Stimulated activated CD4-positive, alpha-beta T cell treated with anti-CD3 and anti-CD28 coated beads, TNF-alpha, amount 100 ng/mL, for 48 hours (primary cell): ENCODE measurements at places on chromosomes 2 and 18.

DNA sequence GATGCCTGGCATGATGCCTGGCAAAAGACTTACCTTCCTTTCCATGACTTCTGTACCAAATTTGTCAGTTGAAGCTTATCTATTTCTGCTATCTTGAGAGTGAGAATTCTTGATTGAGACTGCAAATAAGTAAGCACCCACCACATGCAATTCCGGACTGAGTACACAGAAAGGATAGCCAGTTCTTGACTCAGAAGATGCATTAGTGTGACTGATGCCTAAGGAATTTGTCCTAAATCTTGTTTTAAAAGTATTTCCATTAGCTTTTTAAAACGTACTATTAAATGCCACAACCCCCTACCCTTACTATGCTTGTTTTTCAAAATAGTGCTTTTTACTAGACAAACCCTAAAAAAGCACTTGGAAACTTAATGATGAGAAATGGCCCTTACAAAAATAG, 545 bp downstream of the MPP4 start:
- no peak for DNase-seq

DNA sequence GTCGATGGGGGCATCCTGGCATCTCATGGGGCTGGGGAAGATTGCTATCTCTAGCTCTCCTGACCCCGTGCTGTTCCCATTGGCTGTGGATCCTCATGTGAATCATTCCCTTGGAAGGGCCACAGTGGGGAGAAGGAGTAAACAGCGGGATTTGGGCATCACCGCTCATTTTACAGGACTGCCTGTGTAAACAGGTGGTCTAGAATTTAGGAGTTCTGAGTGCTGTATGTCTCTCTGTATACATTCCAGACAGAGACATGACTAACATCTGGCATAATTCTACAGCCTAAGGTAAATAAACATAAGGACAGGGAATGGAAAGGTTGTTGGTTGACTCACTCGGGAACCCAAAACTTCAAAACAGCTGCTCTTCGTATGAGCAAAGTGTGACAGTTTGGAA, 92.7 kb downstream of the COPS8 start:
- no peak for DNase-seq

DNA sequence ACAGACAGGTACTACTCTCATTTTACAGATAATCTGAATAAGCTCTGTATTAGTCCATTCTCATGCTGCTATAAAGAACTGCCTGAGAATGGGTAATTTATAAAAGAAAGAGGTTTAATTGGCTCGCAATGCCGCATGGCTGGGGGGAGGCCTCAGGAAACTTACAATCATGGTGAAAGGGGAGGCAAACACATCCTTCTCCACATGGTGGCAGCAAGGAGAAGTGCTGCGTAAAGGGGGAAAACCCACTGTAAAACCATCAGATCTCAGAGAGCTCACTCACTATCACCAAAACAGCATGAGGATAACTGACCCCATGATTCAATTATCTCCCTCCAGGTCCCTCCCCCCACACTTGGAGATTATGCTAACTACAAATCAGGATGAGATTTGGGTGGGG, 254.4 kb downstream of the KCNE4 start:
- DNase-seq = no peak

DNA sequence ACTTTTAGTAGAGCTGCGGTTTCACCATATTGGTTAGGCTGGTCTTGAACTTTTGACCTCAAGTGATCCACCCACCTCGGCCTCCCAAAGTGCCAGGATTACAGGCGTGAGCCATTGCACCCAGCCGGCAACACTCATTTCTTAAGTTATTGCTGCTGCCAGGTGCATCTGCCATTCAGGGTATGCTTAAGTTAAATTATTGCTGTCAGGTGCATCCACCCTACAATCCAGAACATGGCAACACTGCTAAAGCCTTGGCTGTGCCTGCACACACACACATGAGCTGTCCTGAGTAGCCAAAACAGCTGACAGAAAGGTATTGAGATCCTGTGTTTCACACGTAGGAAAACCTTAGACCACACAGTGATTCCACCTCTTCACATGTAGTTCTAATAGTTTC, 148.2 kb downstream of the FAM161A start:
- no peak for DNase-seq

DNA sequence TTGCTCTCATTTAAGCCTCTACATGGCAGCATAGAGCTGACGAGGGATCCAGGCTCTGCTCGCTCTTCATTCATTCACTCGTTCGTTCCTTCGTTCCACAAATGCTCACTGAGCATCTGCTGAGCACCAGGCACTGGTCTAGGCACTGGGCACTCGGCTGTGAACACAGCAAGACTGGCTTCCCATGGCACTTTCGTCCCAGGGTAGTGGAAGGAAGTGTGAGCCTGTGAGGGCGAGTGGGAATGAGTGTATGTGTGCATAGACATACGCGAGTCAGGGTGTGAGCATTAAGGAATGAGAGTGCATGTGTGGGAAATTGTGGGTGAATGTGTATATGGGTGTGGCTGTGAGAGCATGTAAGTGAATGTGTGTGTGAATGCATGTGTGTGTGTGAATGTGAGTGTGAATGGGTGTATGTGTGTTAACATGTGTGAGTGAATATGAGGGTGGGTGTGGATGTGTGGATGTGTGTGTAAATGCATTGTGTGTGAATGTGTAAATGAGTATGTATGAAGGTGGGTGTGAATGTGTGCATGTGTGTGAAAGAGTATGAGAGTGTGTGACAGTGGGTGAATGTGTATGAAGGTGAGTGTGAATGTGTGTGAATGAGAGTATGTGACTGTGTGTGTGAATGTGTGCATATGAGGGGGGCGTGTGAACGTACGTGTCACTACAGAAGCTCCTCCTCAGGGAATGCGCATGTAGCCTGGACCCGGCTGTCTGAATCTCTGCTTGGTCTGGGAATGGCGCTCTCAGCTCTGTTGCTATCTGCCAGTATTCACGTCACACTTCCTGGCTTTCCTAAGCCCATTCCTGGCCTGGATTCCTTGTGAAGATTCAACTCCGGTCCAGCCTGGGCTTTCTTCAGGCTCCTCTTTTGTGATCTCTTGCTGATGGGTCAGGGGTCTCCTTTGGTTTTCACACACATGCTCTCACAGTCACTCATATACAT, 28.8 kb downstream of the SNORC start:
- no peak for DNase-seq

DNA sequence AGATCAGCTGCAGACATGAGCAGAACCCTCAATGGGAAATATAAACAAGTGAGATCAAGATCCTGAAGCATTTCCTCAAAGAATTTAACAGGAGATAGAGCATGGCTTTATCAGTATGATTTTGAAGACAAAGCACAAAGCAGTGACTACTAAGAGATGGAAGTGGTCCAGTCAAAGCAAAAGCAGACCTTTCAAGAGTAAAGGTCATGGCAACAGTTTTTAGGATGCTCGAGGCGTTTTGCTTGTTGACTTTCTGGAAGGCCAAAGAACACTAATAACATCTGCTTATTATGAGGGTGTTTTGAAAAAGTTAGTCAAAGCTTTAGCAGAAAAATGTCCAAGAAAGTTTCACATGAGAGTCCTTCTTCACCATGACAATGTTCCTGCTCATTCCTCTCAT, 128.5 kb downstream of the KCNE4 start:
- no peak for DNase-seq

- no peak for DNase-seq
Measured at GRCh38 chr2:85684806-85685205, 9.4 kb upstream of the GNLY start.

DNA sequence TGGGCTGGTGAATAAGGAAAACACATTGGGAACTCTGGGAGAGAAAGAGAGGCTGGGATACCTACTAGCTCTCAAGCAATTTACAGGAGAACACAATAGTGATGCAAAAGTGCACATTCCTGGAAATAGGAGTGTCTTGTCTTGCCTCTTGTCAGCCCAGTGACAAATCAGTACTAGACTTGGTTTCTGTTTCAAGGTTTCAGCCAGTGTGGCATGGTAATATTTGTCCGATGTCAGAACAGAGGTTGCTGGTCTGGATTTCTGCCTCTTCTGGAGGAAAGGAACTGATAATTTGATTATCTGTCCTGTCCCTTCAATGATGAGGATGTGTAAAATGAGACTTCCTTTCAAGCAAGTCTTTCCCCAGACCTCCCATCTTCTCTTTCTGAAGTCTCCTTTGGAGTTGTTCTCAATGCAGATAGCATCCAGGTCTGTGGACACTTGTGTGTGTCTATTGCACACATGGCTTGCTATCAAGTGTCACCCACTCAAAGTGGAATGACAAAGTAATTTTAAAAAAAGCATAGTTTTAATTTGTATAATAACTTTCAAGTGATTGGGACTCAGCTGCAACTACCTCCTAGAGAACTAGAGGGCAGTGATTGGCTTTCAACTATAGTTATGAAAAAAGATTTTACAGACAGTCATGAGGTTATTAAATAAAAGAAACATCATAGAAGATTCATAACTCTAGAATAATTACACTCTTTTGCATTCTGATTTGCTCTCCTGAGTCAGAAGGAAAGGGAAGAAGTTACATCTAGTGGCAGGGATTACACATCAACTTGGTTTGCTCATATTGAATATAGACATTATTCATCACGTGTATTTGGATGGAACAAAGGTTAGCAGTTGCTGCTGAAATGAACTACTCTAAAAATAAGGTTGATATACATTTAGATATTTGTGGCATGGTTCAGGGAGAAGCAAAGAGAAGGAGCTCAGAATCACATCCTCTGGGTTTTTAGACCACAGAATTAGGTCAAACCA, 4.5 kb downstream of the GPR39 start:
- no peak for DNase-seq

GRCh38 chr2:165113414-165113813, 90.4 kb downstream of the SCN3A start:
- DNase-seq = no peak

DNA sequence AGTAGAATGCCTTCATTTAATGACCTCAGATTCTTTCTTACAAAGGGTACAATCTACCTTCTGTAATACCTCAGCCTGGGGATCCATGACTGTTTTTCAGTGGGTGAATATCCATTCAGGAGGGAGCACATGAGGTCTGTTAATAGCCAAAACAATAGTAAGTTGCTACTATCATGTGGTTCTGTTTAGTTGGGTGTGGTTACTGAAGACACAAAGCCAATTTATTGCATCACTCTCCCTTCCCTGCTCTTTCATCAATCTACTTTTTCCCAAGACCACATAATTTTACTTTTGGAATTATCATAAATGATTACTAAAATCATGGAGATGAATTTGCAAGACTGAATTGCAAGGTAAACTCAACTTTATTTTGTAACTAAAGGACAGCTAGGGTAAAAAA, 254.2 kb downstream of the GALNT13 start:
- DNase-seq = no peak

DNA sequence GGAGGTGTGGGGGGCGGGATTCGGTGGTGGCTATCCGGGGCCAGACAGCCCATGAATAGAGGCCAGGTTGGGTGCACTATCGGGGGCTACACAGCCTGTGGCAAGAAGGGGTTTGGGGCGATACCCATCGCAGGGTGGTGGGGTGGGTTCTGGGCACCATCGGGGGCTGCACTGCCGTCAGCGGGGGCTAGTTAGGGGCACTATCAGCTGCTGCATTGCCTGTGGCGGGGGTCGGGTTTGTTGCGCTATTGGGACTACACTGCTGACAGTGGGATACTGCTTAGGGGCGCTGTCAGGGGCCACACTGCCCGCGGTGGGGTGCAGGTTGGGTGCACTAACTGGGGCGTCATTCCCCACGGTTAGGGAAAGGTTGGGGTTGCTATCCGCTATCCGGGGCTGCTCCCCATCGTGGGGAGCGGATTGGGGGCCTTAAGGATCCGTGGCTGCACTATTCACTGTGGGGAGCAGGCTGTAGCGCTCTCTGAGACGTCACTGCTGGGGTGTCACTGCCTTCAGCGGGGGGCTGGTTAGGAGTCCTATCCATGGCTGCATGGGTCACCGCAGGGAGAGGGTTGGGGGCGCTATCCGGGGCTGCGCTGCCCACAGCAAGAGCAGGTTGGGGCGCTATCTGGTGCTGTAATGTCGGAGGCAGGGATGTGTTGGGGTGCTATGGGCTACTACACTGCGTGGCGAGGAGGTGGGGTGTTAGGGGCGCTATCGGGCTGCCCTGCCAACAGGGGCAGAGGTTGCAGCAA, 76.5 kb upstream of the SLC35G4 start:
- DNase-seq = no peak

DNA sequence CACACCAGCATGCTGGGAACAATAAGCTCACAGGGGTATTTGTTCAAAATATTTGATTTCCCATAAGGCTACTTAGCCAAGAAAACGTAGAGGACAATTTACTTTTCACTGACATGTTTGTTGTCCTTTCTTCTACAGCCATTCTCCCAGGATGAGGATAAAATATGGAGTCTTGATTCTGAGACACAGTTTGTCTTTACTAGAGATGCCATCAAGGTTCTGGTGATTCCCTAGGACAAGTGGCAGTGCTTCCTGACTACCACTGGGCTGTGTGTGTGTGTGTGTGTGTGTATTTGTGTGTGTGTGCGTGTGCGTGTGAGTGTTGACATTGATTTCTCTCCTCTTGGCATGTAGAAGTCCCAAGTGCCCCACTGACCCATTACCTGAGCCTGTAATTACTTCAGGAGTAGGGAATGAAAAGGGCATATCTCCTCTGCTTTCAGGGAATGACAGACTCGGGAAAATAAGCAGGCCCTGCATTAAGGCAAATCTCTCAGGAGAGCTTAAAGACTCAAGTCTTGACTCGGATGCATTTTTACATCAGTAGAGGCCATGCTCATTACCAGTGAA, 761.6 kb downstream of the DCC start:
- no peak for DNase-seq
